ENCODE measurements at places on chromosomes 5 and 9.

- peak; percentile 49 for DNase-seq
Measured at GRCh38 chr5:72324189-72324825, 4.1 kb downstream of the PTCD2 start.

GRCh38 chr9:87684627-87685219 lies 41.2 kb upstream of the CTSL start:
- no peak for DNase-seq

DNA sequence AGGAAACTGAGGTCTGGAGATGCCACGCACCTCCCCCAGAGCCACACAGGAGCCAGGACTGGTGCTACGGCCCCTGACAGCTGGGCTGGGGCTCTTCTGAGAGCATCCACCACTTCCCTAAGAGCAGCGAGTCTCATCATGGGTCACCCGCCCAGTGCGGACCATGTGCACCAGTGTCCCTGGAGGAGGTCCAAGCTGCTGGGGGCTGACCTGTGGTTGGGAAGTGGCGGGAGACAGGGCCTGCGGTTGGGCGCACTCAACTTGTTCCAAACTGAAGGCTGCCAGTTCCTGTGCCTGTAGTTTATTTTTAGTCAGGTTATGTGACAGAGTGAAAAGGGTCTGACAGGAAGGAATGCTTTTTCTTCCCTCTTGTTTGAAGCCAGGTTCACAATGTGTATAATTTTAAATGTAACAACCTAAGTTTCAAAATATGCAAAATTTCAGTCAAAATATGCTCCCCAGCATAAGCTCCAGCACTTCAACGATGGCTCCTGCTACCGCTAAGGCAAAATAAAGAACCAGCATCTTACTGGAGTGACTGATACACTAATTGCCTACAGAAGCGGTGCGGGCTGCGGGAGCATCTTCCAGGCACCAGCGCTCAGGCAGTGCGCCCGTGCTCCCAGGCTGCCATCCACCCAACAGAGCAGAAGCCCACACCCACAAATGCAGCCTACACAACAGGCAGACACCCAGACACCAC lies 14.8 kb downstream of the BARHL1 start:
- DNase-seq = no peak

GRCh38 chr9:137610944-137611343 lies 5.5 kb downstream of the ARRDC1 start:
- DNase-seq = no peak

- DNase-seq = no peak
Measured at GRCh38 chr5:81486711-81487110, 92.8 kb upstream of the ACOT12 start.

Measured in MG63 (cell line).